ENCODE measurements at places on chromosomes 5 and 9. TPM values are rescaled to one million over a fixed set of nuclear protein-coding genes. Genes with fewer than 3 reads are reported as not detected.

DNA sequence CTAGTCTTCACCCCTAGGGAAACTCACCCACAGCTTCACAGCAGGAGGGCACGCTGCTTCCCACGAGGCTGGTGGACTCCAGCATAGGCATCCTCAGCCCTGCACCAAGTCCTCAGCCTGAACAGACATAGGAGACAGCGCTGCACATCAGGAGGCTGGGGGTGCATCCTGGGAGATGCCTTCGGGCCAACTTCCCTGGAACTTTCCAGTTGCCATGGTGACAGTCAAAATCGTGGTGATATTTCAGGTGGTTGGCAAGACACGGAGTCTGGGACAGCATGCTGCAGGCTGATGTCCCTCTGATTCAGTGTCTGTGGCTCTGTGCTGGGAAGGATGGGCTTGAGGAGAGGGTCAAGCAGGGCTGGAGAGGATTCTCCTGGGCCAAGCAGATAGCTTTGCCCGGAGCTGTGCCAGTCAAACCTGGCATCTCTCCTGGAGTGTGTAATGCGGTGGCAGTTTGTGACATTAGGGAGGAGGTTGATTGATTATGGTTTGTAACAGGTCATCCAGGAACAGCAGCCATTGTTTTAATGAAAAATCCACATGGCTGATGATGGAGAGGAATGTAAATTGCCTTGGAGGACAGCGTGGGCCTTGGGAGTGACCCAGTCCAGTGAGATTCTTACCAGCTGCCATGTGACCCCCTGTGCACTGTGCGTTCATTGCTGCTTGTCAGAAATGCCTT, 35.6 kb upstream of the SEMA4D start:
- no peak for DNase-seq
- peaks cover 17% of the 10 kb centered on the region for H3K27me3 ChIP-seq
- no peaks in the 10 kb centered on the region for H3K4me1 ChIP-seq
- no peak overlapping the region for H3K27ac ChIP-seq
- H3K4me3 ChIP-seq: no peak overlapping the region

PRR16 gene
- total RNA-seq: 10.6 TPM

GRCh38 chr5:862367-863243, 11.8 kb upstream of the ZDHHC11 start:
- DNase-seq: peak; percentile 35
- no peak overlapping the region for H3K27ac ChIP-seq
- no peaks in the 10 kb centered on the region for H3K4me1 ChIP-seq
- H3K4me3 ChIP-seq: no peak overlapping the region
- peaks cover 39% of the 10 kb centered on the region for H3K36me3 ChIP-seq

DNA sequence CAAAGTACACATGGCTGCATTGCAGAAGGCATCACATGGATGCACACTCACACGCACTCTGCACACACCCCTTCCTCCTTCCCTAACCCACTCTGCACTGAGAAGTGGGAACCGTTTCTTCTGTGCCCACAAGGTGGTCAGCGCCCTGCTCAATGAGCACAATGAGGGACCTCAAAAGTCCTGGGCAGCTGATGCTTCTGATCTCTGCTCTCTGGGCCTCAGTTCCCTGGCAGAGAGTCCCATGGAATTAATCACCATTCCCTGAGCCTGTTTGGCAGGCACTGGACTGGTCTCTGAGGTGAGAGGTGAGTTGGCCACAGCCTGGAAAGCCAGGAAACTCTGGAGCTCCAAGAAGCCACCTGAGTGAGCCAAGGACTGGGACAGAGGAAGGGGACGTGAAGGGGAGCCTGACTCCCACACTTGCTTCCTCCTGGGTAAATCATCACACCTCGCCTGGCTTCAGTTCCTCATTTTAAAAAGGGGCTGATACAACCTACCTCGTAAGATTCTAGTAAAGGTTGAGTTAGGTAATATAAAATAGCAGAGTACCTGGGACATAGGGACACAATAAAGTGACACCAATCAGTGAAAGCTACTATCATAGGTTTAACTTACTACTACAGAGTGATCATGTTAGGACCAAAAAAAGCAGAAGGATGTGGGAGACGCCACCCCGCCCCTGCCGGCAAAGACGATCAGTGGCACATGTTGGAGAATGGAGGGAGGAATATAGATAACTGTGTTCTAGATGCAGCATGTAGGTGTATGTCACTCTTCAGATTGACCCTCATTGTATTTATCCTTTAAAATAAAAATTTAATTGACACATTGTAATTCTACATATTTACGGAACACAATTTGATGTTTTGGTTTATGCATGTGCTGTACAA, 21.1 kb upstream of the IGFBPL1 start:
- peaks cover 2% of the 10 kb centered on the region for H3K4me1 ChIP-seq
- no peaks in the 10 kb centered on the region for H3K27me3 ChIP-seq
- H3K36me3 ChIP-seq: no peaks in the 10 kb centered on the region
- no peak overlapping the region for H3K27ac ChIP-seq
- no peak for DNase-seq
